ENCODE measurements at places on chromosomes 7 and 10.

DNA sequence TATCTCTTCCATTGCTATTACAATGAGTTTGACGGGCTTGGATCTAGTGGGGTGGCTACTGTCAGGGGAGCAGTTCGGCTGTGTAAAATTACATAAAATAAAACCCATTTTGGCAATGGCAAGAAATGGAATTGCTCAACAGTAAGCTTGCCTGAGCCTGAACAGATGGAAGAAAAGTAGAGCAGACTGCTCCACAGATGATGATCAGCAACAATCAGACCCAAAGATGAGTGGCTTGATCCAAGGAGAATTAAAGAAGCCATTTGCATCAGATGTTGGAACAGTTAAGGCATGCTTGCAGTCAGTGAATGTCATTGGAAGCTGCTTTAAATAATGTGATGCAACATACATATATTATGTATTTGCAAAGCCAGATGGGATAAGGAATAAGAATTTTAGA lies 256.6 kb upstream of the SMIM30 start:
- no peak for DNase-seq

GRCh38 chr7:75946207-75946855 lies 31.4 kb downstream of the POR start:
- DNase-seq, result no peak

DNA sequence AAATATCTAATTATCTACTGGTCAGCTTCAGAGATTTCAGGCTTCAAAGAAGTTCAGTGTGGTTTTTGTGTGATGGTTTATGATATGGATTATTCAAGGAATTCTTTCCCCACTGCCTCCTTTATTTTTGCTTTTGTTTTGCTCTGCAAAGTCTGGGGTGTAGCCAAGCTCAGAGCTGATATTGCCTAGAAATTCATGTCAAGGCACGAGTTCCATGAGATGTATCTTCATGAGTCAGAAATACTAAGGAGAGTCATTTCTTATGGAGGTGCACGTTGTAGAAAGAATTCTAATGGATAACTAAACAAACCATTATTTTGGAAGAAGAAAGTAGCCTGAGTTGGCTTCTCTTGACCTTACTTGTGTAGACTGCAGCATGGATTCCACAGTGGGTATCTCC lies 37.4 kb downstream of the VIM start:
- no peak for DNase-seq

GRCh38 chr7:127986581-127987521 lies 44.4 kb downstream of the LRRC4 start:
- no peak for DNase-seq

DNA sequence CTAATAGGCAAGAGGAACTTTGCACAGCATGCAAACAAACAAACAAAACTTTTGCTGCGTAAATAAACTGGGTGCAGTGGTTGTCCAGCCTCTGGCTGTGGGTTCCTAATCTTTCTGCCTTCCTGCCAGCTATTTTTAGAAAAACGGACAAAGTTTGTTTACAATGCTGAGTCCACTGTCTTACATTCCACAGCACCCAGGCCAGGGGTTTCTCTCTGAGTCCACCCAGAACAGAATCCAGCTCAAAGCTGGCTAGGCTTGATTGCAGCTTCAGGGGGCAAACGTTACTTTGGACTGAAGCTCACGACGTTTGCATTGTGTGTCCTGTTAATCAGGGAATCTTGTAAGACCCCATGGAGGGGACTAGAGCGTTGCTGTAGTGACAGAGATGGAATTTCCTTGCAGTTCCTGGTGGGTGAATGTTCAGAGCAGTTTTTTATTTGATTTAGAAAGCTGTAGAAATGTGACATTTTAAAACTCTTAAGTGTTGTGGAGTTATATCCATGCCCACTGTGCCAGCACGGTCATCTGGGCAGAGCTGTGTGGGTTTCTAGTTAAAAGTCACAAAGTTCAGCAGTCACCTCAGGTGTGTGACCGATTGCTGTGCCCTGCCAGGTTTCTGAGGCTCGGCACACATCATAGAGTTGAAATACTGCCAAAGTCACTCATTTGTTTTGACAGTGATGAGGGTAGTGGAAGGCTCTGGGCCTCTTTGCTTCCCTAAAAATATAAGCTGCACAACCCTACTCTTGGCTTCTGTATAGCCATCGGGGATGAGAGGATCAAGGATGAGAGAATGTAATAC lies 247.0 kb downstream of the STK31 start:
- DNase-seq, result no peak

- no peak for DNase-seq
Observed at GRCh38 chr7:253581-254336, 36.2 kb upstream of the FOXL3 start.

DNA sequence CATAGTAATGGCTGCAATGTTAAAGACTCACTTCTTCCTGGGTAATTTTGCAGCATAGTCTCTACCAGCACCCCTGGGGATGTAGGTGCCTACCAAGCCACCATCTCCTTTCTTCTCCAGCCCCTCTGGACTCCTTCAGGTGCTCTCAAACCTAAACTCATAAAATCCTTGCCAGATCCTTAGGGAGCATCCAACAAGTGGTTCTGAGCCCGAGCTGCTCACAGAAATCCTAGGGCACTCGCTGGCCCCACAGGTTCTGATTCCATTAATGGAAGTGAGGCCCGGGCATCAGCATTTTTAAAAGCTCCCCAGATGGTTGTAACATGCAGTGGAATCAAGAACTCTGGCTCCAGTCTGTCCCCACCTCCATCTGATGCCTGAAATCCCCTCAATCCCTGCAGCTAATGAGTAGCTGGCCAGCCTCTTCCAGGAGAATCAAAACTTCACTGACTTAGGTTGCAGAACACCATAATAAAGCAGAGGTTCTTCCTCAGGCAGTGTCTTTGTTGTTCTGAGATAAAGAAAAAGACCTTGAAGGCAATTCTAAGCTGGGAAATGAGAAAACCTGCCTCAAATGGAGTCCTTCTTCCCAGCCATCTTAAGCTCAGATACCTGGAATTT lies 336.8 kb downstream of the KCNMA1 start:
- no peak for DNase-seq

DNA sequence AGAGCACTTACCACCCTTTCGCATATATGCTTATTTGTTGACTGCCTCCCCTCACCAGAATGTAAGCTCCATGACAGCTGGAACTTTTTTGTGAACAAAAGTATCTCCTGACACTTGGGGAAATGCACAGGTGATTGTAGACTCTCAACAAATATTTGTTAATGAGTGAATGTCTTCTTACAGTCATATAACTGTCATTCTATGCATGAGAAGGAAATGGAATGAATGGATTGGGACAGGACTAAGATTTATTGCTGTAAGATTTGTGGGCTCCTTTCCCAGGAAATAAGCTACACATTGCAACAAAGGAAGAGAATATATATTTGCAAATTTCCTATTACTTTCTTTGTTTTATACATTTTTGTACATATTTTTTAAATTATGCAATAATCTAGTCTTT lies 48.5 kb downstream of the FEZF1 start:
- DNase-seq, result no peak

GRCh38 chr7:41885748-41886147 lies 182.9 kb upstream of the INHBA start:
- no peak for DNase-seq

- DNase-seq, result no peak
Observed at GRCh38 chr7:106019470-106019820, 56.4 kb downstream of the CDHR3 start.

DNA sequence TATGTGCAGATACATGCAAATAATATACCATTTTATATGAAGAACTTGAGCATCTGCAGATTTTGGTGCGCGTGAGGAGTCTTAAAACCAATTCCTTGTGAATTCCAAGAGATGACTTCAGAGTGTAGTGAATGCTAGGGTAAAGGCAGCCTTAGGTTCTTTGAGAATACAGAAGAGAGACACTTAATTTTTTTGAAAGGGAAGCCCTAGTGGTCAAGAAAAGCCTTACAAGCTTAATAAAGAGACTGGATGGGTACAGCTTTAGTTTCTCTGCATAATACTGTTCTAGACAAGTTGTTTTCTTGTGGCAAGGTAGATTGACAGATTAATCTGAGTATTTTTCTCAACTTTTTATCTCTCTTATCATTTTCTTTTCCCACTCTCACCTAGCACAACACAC lies 636.5 kb downstream of the DNAJB9 start:
- no peak for DNase-seq

DNA sequence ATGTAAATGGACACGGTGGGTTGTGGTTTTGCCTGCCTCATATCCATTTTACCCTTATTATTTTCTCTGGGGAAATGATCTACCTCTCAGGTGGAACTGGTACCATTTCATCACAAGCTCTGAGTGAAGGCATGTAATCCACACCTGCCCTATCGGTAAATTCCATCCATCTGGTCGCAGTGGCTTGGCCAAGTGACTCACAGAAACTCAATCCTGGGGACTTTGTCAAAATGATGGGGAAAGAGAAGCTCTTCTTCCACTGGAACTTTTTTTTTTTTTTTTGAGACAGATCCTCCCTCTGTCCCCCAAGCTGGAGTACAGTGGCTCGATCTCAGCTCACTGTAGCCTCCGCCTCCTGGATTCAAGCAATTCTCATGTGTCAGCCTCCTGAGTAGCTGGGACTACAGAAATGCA lies 48.2 kb upstream of the ANKRD1 start:
- DNase-seq, result no peak
